ENCODE measurements at places on chromosomes 5 and 9.

DNA sequence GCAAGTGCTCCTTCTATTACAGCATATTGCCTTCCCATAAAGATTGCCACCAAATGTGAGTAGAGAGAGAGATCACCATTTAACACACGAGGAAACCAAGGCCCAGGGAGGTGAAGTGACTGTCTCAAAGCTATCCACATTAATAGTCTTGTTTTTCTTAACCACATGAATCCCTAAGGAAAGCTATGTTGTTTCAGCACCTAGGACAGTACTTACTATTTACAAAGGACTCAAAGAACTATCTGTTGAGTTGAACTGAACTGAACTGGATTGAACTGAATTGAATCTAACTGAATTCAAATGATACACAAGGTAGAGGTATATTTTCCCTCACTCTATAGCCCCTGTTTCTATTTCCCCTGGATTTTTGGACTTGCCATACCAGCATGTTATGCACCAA lies 430.4 kb downstream of the CAAP1 start:
- DNase-seq = no peak

GRCh38 chr9:122904466-122904822 lies 715 bp downstream of the RC3H2 start:
- peak; percentile 54 for DNase-seq

GRCh38 chr5:134574521-134574920 lies 49.1 kb downstream of the JADE2 start:
- no peak for DNase-seq

DNA sequence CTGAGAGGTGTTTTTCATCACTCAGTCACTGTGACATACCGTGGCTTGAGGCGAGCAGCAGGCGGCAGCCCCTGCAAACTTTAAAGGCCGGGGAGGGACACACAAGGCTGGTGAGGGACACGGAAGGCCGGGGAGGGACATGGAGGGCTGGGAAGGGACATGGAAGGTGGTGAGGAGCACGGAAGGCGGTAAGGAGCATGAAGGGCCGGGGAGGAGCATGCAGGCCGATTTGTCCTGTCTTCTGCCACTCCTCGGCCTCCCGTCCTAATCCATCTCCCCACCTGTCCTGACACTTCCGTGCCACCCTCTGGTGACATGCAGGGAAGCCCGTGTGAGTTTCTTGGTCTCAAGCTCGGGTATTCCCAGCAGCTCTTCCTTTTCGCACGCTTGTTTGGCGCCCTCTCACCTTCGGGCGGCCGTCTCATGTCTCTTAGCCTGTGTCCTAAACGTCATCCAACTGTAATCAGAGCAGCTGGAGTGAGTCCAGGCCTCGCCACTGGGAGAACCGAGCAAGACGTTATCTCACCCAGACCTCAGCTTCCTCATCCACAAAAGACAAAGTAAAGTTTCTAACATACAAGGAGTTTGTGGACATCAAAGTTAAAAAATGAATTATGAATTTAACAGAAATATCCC lies 126.5 kb downstream of the MRPL36 start:
- DNase-seq = no peak

DNA sequence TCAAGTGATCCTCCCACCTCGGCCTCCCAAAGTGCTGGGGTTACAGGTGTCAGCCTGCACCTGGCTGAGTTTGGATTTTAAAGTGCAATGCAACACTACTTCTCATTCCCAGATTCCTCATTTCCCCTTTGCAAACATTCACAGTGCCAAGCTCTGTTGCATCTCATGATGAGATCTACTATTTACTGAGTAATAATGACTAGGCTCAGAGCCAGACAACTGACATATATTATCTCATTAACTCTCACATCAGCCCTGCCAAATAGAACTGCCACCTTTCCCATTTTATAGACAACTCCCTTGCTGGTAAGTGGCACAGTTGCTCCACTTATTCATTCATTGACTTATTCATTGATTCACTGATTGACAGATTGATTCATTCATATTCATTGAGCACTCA lies 7.0 kb downstream of the PDE6A start:
- peak; percentile 70 for DNase-seq

DNA sequence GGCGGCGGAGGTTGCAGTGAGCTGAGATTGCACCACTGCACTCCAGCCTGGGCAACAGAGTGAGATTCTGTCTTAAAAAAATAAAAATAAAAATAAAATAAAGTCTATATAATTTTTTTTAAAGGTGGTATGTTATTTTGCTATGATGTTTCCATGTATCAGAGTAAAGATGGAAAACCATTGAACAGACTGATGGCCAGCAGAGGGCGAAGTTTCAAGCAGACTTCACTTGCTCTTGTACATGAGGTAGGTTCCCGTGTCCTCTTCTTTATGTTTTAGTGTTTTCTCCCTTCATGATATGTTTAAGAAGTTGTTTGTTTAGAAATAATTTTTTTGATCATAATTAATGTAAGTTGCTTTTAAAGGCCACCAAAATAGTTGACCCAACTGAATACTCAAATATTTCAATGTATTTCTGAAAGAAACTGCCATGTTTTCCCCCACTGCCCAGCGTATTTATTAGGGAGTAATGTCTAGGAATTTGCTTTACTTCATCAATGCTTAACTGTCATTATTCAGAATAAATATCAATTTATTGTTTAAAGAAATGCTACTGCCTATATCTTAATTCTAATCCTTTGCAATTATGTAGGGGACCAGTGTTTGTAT lies 146.4 kb downstream of the HACD4 start:
- DNase-seq = peak; percentile 18

DNA sequence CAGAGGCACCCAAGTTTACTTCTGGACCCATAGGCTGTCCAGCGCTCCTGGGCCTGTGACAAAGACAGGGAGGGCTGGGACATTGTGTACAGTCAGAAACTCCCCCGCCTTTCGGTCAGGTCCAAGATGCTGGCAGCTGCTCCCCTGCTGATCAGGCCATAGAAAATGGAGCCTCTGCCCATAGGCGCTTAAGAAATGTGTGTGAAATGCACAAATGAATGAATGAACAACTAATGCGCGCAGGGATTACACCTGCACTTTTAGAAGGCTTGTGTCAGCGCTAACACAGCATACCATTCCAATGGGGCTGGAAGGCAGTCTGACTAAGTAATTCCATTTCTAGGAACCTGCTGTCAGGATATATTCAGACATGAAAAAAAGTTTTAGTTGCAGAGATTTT lies 16.3 kb downstream of the PTPN3 start:
- DNase-seq = no peak
